ENCODE measurements at places on chromosomes 1 and 21.

- DNase-seq, result no peak
Measured at GRCh38 chr1:30159015-30159414, 564.4 kb downstream of the MATN1 start.

DNA sequence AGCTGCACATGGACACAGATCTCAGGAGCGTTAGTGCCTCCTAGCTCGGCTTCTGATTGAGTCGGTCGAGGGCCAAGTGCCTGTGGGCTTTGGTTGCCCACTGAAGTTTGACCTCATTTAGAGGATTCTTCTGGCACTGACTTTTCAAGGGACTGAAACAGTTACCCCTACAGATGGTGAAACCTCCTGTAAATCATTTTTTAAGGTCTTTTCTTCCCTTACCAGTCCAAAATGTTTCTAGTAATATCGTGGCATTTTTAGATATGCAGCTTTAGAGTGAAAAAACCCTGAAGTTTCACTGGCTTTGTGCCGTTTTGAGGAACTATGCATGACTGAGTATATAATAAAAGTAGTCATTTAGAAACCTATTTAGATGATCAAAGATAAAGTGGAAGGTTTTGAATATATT, 34.7 kb upstream of the L1TD1 start:
- no peak for DNase-seq

GRCh38 chr1:238558156-238558555, 667.4 kb upstream of the ZP4 start:
- no peak for DNase-seq

- DNase-seq, result no peak
Measured at GRCh38 chr21:37341254-37341960, 25.2 kb upstream of the DYRK1A start.

DNA sequence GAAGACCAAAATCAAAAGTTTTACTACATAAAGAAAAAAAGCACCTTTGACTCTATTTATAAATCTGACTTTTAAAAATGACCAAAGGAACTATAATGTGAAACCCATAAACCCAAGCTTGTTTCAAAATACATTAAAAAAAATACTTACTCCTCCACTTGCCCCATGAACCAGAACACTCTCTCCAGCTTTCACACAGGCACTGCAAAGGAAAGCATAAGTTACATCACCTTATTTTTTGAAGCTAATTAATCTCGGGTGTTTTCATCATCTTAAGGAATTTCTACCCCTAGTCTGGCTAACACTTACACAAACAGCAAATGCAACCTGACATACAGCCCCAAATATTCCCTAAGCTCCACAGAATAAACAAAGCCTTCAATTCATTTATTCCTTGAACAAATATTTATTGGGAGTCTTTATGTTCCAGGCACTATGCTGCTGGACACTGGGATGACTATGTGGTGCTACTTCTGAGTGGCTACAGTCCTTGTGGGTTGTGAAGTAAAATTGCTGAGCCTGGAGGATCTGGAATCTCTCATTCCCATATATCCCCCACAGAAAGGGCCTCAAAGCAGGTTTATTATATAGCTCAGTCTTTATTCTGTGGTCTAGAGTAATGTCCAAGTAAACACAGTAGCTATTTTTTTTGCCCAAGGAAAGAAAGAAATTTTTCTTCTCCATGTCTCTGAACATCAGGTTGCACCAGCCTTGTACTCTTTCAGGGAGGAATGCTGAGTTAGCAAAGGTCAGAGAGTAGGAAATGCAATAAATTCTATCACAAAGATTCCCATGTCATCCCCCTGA, 18.2 kb downstream of the CRYZ start:
- no peak for DNase-seq

DNA sequence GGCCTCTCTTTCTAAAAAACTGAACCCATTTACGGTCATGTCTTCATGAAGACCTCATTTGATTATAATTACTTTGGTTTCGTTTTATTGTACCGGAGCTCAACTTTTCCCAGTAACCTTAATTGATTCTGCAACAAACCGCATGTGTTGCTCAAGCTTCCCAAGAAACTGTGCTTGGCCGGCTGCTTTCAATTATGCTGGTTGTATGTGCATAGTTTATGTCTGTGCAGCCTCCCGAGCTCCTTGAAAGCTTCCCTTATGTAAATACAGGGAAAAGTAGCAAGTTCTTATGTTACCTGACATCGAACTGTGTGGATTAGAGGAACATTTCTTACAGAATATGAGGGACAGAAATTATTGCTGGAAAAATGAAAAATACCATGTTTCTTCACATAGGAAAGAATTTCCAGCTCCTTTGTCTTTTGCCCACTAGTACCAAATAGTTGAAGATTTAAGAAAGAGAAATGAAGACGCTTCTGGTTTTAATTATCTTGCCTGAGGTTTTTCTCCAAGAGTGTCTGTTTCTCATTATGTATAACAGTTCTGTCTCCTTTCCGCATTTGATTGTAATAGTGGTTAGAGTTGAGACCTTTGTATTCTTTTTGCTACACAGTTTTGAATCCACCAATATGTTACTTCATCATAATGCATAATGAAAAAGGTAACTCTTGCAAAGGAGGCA, 2.1 kb downstream of the VCAM1 start:
- no peak for DNase-seq

Data from stimulated activated CD4-positive, alpha-beta T cell treated with anti-CD3 and anti-CD28 coated beads, Interleukin-1b, Interleukin-23, amount 100 ng/mL, for 1 hour (primary cell).